Fibroblast of skin of right quadriceps (primary cell): ENCODE measurements at places on chromosomes 5 and 9.

DNA sequence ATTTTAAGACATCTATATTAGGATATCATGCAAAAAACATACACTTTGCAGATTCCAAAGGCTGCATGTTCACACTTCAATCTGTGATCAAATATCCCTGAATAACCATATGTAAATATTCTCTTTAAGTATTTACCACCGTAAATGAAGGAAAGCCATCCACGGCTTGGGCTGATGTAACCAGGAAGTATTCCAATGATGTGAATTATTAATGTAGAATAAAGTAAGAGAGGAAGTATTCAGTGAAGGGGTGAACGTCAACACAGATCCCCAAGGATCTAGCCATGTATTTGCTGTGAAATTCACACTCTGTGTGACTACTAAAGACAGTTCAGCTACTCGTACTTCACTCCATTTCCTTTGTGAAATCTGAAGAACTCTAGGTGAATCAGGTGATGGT, 75.2 kb downstream of the CDH6 start:
- DNase-seq = no peak

- no peak for DNase-seq
Observed at GRCh38 chr5:60248901-60249300, 355.4 kb upstream of the PDE4D start.

DNA sequence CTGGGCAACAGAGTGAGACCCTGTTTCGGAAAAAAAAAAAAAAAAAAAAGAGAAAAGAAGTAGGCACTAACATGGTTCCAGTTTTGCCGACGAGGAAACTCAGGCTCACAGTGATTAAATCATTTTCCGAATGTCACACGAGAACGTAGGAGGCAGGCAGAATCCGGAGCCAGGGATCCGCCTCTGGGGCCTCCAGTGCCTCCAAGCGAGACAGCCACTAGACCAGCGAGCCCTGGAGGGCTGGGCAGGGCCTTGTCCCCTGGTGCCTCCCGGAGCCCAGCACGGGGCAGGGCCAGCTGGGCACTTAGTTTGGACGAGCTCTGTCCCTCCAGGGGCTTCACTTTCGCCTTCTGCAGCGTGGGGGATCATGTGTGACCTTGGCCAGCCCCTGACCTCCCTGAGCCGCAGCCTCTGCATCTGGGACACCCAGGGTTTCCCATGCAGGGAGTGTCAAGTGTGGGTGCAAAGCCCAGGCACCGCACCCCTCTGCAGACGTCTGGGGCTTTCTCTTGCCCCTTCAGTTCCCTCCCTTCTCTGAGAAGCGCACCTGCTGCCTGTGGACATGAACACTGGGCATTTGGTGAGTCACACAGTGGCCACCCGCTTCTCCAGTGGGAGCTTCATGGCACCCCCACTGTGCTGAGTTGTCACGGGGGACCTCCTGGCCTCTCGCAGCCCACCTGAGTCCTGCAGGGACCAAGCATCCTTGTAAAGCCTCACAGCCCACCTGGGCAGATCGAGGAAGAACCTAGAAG, 80.3 kb downstream of the RXRA start:
- DNase-seq = no peak

- no peak for DNase-seq
Observed at GRCh38 chr9:85344901-85345300, 396.9 kb downstream of the AGTPBP1 start.

DNA sequence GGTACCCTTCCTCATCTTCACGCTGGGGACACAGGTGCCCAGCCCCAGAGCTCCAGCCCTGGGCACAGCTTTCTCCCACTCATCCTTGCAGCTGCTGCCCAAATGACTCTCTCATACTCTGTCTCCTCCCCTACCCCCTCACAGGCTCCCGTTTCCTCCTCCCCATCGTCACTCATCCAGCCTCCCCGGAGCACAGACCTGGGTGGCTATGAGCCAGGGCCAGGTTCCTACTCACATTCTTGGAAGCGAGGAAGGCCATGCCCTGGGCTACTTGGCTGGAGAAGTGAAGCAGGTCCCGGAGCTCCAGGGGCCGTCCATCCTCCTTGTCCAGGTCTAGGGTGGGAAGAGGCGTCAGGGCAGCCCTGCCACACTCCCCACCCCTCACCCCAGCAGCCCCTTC, 29.3 kb downstream of the CSF1R start:
- DNase-seq = no peak

GRCh38 chr5:134177369-134178095, 782 bp upstream of the SKP1 start:
- DNase-seq = peak; percentile 13

DNA sequence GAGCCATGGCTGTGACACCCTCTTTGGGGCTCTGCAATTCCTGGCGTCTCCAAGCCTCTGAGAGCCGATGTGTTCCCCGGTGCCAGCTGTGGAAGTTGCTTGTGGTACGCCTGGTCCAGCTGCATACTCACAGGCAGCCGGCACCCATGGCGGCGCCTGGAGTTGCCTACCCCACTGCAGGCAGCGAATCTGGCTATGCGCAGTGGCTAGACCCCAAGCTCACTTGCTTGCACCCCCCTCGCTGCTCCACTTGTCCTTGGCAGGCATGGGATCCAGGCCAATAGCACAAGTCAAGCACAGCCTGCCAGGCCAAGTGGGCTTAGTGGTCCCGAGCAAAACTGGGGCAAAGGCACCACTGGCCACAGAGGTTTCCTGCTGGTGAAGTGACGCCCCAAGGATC, 24.7 kb upstream of the GABRA6 start:
- DNase-seq = no peak

DNA sequence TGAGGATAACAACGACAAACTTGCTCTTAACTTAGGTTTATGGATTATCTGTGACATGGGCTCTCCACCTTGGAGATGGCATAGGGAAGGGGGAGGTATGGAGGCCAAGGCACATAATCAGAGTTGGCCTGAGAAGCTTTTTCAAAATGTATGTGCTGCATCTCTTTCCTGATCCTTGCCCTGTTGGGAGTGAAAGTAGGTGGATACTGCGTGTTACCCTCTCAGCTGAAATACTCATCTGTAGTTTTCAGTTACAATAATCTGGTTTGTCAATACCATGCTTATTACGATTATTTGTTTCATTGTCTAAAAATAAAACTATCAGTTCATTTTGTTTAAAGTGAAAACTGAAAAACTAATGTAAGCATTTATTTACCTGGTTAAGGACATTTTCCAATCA, 86.7 kb downstream of the SLC44A1 start:
- no peak for DNase-seq

GRCh38 chr9:29945012-29945411, 2371.7 kb upstream of the C9orf72 start:
- peak; percentile 6 for DNase-seq

DNA sequence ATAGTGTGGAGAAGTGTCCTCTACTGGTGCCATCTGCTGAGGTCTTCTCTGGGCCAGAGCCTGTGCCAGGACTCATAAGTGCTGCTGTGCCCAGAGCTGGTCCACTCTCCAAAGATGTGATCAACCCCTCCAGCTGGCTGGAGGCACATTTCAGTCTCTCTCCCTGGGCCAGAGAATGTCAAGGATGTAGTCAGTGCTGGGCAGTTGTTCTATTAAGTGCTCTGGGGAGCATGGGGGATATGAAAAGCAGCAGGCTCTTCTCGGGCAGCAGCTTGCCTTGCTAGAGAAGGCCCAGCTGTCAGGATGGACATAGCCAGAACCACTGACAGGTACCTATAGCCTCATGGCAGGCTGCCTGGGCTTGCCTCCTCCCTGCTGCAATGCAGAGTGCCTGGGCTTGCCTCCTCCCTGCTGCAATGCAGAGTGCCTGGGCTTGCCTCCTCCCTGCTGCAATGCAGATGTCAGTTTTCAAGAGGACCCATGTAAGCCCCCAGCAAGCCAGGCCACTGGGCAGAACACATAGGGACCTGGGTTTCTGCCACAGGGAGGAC, 157.2 kb upstream of the PANK3 start:
- no peak for DNase-seq

DNA sequence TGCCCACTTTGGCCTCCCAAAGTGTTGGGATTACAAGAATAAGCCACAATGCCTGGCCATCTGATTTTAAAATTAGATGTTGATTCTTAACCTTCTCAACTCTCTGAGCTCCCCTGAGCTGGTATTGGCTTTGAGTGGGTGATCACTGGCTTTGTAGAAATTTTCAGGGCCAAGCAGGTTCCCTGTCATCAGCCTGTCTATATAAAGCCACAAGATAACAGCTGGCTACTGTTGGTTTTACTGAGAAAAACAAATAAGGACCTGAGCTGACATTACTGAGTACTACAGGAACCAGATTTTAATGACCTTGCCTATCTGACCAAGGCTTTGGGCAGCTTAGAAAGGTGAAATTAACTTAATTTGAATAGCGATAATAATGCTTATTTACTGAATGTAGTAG, 153.6 kb downstream of the MSX2 start:
- DNase-seq = no peak

DNA sequence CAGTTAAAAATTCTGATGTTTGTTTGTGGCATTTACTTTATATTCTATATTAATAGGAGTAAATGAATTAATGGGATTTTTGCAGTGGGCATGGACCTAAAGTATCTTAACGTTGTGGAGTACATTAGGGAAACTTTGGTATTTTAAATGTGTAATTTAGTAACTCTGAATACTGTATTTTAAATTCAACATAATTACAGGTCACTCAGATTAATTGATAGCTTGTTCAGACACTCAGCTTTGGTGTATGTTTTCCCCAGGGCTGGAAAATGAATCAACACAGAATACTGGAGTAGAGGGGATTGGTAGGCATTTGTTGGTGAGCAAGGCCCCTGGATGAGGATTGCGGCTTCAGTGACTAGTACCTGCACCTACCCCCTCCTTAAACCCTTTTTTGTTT, 117.5 kb downstream of the TRIO start:
- no peak for DNase-seq

DNA sequence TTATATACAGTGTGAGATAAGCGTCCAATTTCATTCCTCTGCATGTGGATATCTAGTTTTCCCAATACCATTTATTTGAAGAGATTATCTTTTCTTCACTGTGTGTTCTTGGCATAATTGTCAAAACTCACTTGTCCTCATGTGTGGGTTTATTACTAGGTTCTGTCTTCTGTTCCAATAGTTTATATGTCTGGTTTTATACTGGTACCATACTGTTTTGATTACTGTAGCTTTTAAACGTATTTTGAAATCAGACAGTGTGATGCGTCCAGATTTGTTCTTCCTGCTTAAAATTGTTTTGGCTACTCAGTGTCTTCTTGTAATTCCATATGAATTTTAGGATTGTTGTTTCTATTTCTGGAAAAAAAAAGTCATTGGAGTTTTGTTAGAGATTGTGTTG, 10.2 kb downstream of the NDUFAF2 start:
- DNase-seq = no peak

- DNase-seq = no peak
Observed at GRCh38 chr9:77161966-77162365, 15.4 kb upstream of the VPS13A start.
